Occipital lobe (tissue), 3 donors: ENCODE measurements at places on chromosomes 3 and 15.

- DNase-seq = no peak
Measured at GRCh38 chr3:119304201-119304713, 10.1 kb downstream of the ARHGAP31 start.

GRCh38 chr3:45795882-45796765 lies at the start of gene SLC6A20:
TSS of gene SLC6A20 (minus strand) at chr3:45796536. CDS start at chr3:45796419, 117 bp downstream.
- no peak for DNase-seq

GRCh38 chr15:31503758-31504461 lies 177.3 kb downstream of the KLF13 start:
- DNase-seq = no peak

DNA sequence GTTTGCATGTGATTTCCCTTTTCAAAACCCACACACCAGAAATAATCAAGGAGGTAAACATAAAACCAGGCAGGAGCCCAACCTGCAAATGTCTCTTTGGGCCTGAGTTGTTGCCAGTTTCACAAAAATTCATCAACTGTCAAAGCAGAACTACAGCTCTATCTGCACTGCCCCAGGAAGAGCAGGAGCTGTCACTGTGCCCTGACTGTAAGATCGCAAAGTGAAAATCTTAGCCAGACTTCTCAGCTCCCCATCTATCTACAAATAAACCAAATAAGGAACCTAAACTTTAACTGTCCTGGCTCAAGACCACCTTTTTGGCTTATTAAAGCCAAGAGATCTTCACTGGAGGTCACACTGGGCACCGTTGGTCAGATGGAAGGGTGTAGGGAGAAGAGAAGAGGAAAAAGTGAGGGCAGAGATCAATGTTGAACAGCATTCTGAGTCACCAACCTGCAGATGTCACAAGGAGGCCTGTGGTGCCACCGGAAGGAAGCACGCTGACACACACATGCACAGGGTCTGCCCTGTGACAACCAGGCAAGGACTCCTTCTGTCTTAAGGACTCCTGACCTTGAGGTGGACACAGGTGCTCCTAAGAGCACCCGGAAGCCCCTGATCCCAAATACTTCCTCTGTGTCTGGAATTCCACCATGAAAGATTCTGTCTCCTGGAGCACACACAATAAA lies 58.7 kb downstream of the RPN1 start:
- no peak for DNase-seq

DNA sequence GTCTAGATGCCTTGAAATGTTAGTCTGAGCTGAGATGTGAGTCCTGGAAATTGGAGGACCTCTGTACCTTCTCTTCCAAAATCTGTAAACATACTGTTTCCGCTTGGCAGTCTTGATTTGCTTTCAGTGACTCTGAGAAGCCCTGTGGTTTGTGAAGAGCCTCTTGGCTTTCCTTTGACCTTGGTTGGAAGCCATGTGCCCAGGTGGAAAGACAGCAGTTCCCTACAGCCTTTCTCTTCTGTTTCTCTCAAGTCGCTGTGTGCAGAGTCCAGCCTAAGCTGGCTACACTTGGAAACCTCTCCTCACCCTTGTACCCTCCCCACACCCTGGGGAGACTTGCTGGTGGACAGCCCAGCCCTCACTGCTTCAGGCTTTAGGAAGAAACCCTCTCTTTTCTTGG lies 129.8 kb upstream of the CTDSPL start:
- no peak for DNase-seq

GRCh38 chr3:123481071-123481470 lies 32.2 kb upstream of the ADCY5 start:
- DNase-seq = no peak

DNA sequence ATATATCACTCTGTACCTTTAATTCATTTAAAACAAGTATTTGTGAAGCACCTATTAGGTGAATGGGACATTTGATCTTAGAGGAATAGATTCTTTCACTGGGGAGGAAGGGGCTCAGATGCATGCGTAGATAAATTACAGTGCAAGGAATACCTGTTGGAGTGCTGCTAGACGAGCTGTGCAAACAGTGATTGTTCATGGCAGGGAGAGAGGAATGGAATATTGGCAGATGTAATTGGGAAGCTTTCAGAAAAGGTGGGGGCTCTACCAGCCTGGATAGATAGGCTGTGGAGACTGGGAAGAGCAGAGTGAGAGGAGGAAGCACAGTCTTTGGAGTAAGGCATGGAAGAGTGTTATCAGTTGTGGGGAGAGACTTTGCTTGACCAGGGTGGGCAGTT lies 116.8 kb downstream of the AKAP13 start:
- no peak for DNase-seq

DNA sequence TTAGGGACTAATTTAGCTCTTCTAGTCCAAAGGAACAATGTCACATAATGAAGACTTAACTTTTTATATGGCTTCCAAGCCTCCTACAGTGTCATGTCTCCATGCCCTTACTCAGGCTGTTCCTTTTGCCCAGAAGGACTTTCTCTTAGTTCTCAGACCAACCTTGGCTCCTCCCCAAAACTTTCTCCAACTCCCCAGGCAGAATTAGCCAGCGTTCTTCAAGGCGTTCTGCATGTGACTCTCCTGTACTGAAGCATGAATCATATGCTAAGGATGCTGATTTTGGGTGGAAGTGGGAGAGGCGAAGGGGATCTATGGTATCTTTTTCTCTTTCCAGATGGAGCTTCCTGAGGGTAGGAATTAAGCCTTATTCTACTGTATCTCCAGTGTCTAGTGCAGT lies 335.1 kb upstream of the ICE2 start:
- no peak for DNase-seq

DNA sequence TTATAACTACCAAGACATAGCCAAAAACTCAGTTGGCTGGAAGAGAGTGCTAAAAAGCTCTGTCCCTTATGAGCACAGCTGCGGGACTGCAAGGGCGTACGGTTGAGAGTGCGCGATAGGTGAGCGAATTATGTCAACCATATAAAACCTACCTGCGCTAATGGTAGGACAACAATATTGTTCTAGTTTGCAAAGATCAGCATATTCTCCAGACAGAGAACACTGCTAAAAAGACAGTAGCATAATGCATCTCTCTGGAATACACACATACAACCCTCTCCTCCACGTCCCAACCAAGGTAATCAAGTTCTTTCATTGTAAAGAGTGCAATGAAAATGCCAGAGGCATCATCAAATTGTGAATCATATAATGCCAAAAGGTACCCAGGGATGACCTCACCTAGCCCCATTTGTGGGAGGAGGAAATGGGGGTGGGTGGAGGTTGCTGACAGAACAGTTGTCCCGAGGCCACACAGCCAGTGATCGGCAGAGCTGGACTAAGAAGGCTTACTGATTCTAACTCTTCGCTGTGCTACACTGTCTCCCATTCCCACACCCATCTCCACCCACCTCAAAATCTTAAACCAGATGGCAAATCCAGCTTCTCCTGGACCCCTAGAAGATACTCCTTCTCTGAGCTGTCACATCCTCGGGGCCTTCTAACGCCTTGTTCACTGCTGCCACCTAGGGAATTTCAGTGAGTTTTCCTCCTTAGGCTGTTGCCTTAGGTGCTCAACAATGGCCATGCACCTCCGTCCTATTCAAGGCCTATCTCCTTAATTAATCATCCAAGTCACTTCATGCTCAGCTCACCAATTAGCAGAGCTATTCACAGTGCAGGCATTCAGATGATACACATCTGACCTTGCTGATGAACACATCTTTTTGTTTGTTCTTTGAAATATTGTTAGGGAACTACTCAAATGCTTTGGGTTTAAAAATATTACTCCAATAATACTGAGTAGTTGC lies 60.7 kb downstream of the RPL22L1 start:
- peak; percentile 41 for DNase-seq

DNA sequence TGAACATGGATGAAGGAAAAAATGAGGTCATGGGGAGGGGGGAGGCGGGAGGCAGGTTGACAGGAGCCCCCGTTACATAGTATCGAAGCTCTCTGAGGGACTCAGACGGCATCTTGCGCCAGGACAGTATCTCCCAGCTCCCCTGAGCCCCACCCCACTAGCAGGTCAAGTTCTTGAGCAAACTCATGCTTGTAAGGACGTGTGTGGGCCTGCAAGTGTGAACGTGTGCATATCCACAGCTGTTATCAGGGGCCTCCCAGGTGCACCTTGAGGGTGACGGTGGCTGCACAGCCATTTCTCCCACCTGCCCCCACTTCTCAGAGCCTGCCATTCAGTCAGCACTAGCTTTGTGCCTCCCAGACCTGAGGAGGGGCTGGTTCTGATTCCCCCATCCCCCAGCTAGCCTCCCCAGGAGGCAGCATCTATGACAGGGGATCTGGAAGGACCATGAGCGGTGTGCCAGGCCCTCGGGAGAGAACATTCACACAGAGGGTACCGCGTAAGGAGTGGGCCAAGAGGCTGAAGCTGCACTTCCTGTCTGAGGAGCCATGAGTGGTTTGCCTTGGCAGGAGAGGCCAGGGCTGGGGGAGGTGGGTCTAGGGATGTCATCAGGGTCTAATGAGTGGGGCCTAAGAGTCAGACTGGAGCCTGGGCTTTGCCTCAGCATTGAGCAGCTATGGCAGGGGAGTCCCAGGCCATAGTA lies 2.9 kb downstream of the SEMA3F start:
- no peak for DNase-seq

DNA sequence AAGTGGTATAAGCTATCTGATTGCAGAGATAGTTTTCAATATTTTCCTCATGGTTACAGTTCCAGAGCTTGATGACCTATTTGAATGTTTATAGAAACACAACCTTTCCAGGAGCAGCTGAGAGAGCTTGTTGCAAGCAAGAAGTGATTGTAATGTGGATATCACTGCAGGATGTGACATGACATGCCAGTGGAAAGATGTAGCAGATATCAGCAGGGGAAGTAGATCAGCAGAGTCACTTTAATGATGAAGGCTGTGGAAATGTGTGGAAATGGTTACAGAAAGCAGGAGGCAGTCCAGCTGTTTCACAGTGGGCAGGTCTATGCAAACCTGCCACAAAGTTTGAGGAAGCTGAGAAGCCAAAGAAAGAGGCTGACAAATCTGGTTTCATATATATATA lies 21.0 kb downstream of the TMEM158 start:
- DNase-seq = no peak
